ENCODE measurements at places on chromosomes 2 and 18. TPM values are rescaled to one million over a fixed set of nuclear protein-coding genes. Genes with fewer than 3 reads are reported as not detected.

- peak overlapping the region; percentile 93 for H3K27ac ChIP-seq
- no peaks in the 10 kb centered on the region for H3K36me3 ChIP-seq
- peak; percentile 89 for DNase-seq
- H3K4me3 ChIP-seq, result no peak overlapping the region
- H3K27me3 ChIP-seq, result no peaks in the 10 kb centered on the region
- peaks cover 86% of the 10 kb centered on the region for H3K4me1 ChIP-seq
Measured at GRCh38 chr2:172434821-172435605, 7.6 kb downstream of the ITGA6 start.

Gene HS1BP3
- 30.7 TPM for polyA plus RNA-seq

Gene REEP1
- 36.9 TPM for polyA plus RNA-seq

- H3K27ac ChIP-seq, result no peak overlapping the region
- H3K36me3 ChIP-seq, result no peaks in the 10 kb centered on the region
- no peaks in the 10 kb centered on the region for H3K4me1 ChIP-seq
Measured at GRCh38 chr18:7778181-7778580, 211.1 kb downstream of the PTPRM start.

GRCh38 chr2:219540784-219541504 is 2.7 kb downstream of the CHPF start:
- DNase-seq, result no peak
- peaks cover 32% of the 10 kb centered on the region for H3K4me1 ChIP-seq
- no peak overlapping the region for H3K4me3 ChIP-seq
- peaks cover 34% of the 10 kb centered on the region for H3K36me3 ChIP-seq
- no peak overlapping the region for H3K27ac ChIP-seq
- no peaks in the 10 kb centered on the region for H3K27me3 ChIP-seq

GRCh38 chr2:222304737-222305515 is 6.1 kb upstream of the PAX3 start:
- no peak overlapping the region for H3K27ac ChIP-seq
- H3K4me1 ChIP-seq, result peaks cover 11% of the 10 kb centered on the region
- H3K36me3 ChIP-seq, result no peaks in the 10 kb centered on the region
- H3K27me3 ChIP-seq, result peaks cover 100% of the 10 kb centered on the region

DNA sequence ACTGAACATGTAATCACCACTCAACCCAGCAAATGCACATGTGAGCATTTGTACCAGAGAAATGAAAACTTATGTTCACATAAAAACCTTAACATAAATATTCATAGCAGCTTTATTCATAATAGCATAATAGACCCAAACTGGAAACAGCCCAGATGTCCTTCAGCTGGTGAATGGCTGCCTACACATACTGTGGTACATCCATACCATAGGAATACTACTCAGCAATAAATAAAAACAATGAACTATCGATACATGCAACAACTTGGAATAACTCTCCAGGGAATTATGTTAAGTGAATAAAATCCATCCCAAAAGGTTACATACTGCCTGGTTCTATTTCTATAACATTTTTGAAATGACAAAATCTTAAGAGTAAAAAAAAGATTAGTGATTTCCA is 140.0 kb downstream of the AGPS start:
- no peak for DNase-seq
- no peak overlapping the region for H3K27ac ChIP-seq
- no peak overlapping the region for H3K4me3 ChIP-seq
- no peaks in the 10 kb centered on the region for H3K36me3 ChIP-seq

GRCh38 chr2:165013944-165014619 is 58.8 kb upstream of the SLC38A11 start:
- no peak overlapping the region for H3K27ac ChIP-seq
- no peak for DNase-seq
- no peaks in the 10 kb centered on the region for H3K27me3 ChIP-seq

GRCh38 chr2:144834998-144835633 is 315.2 kb upstream of the ZEB2 start:
- no peaks in the 10 kb centered on the region for H3K4me1 ChIP-seq
- DNase-seq, result no peak
- H3K27me3 ChIP-seq, result no peaks in the 10 kb centered on the region

DNA sequence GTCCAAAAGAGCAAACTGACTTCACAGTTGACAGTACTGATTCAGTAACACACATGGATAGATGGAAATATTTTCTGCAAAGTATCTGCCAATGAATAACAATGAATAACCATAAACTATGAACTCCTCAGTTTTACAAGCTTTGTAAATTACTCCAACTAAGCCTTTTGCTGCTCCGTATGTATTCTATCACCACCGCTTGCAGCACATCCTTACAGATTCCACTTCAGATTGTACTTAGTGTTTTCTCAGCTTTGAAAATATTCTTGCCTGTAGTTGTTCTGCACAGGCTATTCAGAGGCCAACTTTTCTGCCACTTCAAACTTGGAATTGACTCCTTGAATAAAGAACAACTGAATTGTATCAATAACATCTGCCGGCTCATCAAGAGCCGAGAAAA is 36.2 kb downstream of the TLK1 start:
- no peaks in the 10 kb centered on the region for H3K27me3 ChIP-seq
- no peak overlapping the region for H3K27ac ChIP-seq
- H3K36me3 ChIP-seq, result no peaks in the 10 kb centered on the region
- DNase-seq, result no peak

DNA sequence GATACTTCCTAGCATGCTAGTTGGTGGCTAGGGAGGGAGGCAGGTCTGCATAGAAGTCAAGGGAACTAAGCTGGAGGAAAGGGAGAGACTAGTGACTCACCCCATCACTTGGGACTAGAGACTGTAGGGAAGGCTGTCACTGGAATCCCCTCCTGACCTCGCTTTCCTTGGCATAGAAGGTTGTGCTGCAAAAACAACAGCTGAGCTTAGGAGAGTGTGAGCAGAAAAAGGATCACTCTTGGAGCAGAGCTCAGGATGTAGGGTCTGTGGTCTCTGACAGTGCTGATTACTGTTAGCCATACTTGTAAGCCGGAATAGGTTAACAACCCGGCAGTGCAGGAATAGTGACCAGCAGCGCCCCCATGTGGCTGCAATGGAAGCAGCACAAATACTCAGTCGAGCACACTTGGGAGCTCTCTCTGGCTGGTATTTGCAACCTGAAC is 66.9 kb upstream of the SMAD2 start:
- DNase-seq, result no peak
- no peak overlapping the region for H3K27ac ChIP-seq
- H3K4me3 ChIP-seq, result no peak overlapping the region
- H3K27me3 ChIP-seq, result peaks cover 5% of the 10 kb centered on the region

DNA sequence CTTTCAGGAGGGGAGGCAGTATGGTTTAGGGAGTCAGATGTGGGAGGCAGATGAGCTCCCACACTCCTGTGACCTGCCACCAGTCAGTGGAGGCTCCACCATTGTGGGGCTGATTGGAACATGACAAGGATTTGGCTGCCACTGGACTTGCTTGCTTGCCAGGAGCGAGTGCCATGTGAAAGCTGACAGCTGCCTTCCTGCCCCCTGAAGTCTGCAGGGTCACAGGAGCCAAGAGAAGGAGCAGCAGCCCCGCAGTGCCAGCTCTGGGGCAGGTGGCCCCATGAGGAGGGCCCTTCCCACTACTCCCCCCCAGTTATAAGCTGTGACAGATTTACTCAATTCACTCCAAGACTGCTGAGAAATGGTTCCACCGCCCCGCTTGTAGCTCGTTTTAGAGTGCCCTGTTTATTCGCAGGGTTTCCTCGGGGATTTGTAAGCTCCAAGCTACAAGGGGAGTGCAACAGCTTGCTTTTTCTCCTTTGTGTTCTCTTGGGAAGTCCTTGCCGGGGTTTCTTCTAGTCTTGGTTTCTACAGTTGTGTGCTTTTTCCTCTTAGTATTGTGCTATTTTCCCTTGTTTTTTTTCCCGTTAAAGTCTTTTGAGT is 414.3 kb downstream of the MEIS1 start:
- no peak overlapping the region for H3K27ac ChIP-seq
- no peak overlapping the region for H3K4me3 ChIP-seq
- peaks cover 19% of the 10 kb centered on the region for H3K4me1 ChIP-seq
- no peaks in the 10 kb centered on the region for H3K36me3 ChIP-seq
- no peak for DNase-seq

Gene VSNL1
- polyA plus RNA-seq, result 0.70 TPM

DNA sequence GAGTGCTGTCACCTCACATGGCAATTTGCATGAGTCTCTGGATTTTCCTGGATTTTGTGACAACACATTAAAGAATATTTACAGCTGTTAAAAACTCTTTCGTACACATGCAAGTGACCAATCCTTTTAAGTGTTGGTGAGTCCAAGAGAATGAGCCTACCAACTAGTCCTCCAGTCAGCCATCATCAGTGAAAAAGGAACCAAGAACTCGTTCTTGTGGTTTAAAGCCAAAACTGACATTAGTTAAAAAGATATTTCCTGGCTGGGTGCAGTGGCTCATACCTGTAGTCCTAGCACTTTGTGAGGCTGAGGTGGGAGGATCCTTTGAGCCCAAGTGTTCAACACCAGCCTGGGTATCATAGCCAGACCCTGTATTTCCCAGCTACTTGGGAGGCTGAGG is 215.4 kb upstream of the ITGA4 start:
- H3K27me3 ChIP-seq, result no peaks in the 10 kb centered on the region
- no peaks in the 10 kb centered on the region for H3K4me1 ChIP-seq
- H3K27ac ChIP-seq, result no peak overlapping the region
- DNase-seq, result no peak
- no peaks in the 10 kb centered on the region for H3K36me3 ChIP-seq
- H3K4me3 ChIP-seq, result no peak overlapping the region

DNA sequence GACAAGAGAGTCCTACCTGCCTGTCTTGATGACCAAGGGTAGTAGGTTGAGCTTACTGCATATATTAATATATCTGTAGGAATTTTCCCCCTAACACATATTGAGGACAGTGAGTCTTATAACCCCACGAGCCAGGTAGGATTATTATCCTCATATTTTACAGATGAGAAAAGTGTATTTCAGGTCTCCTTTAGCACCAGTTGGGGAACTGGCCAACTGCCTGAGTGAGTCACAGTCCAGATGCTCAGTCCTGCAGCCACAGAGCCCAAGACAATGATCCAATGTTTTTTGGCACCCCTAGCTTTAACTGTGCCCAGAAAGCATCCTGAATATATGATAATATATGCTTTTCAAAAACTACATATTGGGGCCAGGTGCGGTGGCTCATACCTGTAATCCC is 30.8 kb upstream of the GLS start:
- H3K4me3 ChIP-seq, result no peak overlapping the region
- H3K36me3 ChIP-seq, result no peaks in the 10 kb centered on the region
- H3K27ac ChIP-seq, result no peak overlapping the region
- no peak for DNase-seq
- no peaks in the 10 kb centered on the region for H3K27me3 ChIP-seq
- H3K4me1 ChIP-seq, result peaks cover 20% of the 10 kb centered on the region

Gene TMEM214
- 93.6 TPM for polyA plus RNA-seq

- no peak within 1 kb of the TSS for H3K27ac ChIP-seq
- no peaks in the 10 kb centered on the region for H3K36me3 ChIP-seq
- H3K27me3 ChIP-seq, result no peaks in the 10 kb centered on the region
- no peak for DNase-seq
- H3K4me1 ChIP-seq, result no peaks in the 10 kb centered on the region
Measured at GRCh38 chr2:79159653-79160052, at the start of gene REG3A. TSS of gene REG3A (minus strand) at chr2:79159753. CDS start at chr2:79159405, 348 bp downstream.

DNA sequence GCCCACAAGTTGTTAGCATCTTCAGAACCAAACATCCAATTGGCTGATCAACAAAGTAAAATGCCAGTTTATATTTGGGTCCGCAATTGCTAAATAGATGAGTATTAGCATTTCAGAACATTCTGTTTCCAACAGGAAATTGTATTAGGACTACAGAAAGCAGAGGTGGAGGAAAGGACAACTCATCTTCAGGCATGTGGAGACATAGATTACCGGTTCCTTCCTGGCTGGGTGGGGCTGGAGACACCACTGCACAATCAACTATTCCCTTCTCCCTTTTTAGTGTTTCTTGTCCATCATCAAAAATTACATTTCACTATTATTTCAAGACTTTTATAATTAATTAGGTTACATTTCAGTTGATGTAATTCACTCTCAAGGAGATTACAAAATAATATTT is 83.8 kb downstream of the ADAM23 start:
- H3K4me1 ChIP-seq, result no peaks in the 10 kb centered on the region
- no peaks in the 10 kb centered on the region for H3K36me3 ChIP-seq
- H3K27me3 ChIP-seq, result no peaks in the 10 kb centered on the region
- H3K27ac ChIP-seq, result no peak overlapping the region
- no peak overlapping the region for H3K4me3 ChIP-seq

Gene REG1B
- 0.24 TPM for polyA plus RNA-seq

Gene DNAJC5G
- polyA plus RNA-seq, result 0.19 TPM

DNA sequence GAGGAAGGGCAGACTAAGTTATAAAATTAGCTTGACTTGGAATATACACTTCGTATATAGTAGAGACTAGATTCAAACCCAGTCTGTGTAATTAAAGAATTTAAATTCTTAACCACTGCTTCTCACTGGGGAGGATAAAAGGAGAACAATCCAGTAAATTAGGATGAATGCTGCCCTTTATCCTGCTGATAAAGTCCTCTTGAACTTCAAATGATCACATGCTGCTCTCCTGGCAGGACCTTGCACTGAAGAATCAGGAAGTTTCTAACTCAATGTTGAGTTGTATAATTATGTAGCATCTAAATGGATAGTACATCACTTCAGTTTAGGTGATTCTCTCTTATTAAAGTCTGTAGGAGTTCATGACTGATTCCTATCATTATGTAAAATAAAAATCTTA is 1179.7 kb downstream of the DSC3 start:
- H3K4me1 ChIP-seq, result no peaks in the 10 kb centered on the region
- H3K4me3 ChIP-seq, result no peak overlapping the region
- no peak overlapping the region for H3K27ac ChIP-seq

GRCh38 chr18:58005885-58006523 is 38.0 kb upstream of the NEDD4L start:
- no peak overlapping the region for H3K27ac ChIP-seq
- H3K27me3 ChIP-seq, result no peaks in the 10 kb centered on the region
- H3K4me1 ChIP-seq, result no peaks in the 10 kb centered on the region
- H3K4me3 ChIP-seq, result no peak overlapping the region
- no peaks in the 10 kb centered on the region for H3K36me3 ChIP-seq

GRCh38 chr2:122216071-122216470 is 460.6 kb downstream of the TSN start:
- H3K27ac ChIP-seq, result no peak overlapping the region
- no peaks in the 10 kb centered on the region for H3K4me1 ChIP-seq
- no peak overlapping the region for H3K4me3 ChIP-seq
- DNase-seq, result no peak

Gene SCG2
- polyA plus RNA-seq, result 82.8 TPM

DNA sequence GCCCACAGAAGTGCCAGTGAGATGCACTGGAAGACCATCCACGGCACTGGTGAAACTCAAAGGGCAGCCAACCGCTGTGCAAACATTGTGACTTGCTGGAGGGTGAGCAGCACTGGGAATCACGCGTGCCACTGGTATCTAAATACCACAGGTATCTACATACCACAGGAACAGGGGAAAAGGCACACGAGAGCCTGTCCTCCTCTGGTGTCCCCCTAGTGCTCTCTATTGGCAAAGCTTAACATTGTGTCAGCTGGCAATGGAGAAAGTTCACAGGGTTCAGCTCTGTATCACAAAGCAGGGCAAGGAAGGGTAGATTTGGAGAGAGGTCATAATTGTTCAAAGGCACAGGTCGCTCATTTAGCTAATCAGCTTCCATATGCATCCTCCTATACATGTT is 12.6 kb upstream of the SEC11C start:
- peaks cover 41% of the 10 kb centered on the region for H3K27me3 ChIP-seq
- H3K27ac ChIP-seq, result no peak overlapping the region
- H3K4me3 ChIP-seq, result no peak overlapping the region
- H3K36me3 ChIP-seq, result no peaks in the 10 kb centered on the region

Data from large intestine (tissue), 12 donors.